Renal pelvis (tissue), 12 donors: ENCODE measurements at places on chromosomes 1 and 21. TPM values are rescaled to one million over a fixed set of nuclear protein-coding genes. Genes with fewer than 3 reads are reported as not detected.

GRCh38 chr1:21340230-21340945, 50.1 kb upstream of the ECE1 start:
- no peak for DNase-seq

DNA sequence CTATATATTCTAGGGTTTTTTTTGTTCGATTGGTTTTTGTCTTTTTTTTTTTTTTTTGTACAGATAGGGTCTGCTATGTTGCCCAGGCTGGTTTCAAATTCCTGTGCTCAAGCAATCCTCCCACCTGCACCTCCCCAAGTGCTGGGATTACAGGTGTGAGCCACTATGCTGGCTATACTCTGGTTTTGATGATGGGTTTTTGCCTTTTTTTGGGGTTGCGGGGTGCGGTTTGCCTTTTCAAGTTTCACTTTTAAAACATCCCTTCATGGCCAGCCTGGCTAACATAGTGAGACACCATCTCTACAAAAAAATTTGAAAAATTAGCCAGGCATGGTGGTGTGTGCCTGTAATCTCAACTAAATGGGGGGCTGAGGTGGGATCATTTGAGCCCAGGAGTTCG, 10.0 kb downstream of the KDM5B start:
- no peak for DNase-seq

The FAM3B gene
- 29.7 TPM for polyA plus RNA-seq

The AZIN2 gene
- 10.8 TPM for polyA plus RNA-seq

DNA sequence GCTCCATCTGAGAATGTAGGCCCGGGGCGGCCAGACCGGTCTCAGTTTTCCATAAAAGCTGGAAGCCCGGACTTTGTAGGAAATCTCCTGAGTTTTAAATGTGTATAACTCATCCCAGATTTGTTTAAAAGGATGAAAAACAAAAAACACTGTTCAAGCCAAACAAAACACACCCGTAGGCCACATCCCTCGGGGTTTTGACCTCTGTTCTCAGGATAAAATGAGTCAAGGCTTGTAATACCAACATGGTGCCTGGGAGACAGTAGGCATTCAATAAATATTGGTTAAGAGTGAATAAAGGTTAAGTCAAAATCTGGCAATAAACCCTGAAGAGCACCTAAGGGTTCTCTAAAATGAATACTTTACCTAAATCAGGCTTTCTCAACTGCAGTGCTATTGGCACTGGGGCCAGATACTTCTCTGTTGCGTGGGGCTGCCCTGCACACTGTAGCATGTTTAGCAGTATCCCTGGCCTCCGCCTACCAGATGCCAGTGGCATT, 55.0 kb downstream of the KAZN start:
- no peak for DNase-seq
